ENCODE measurements at places on chromosomes 16 and 17.

DNA sequence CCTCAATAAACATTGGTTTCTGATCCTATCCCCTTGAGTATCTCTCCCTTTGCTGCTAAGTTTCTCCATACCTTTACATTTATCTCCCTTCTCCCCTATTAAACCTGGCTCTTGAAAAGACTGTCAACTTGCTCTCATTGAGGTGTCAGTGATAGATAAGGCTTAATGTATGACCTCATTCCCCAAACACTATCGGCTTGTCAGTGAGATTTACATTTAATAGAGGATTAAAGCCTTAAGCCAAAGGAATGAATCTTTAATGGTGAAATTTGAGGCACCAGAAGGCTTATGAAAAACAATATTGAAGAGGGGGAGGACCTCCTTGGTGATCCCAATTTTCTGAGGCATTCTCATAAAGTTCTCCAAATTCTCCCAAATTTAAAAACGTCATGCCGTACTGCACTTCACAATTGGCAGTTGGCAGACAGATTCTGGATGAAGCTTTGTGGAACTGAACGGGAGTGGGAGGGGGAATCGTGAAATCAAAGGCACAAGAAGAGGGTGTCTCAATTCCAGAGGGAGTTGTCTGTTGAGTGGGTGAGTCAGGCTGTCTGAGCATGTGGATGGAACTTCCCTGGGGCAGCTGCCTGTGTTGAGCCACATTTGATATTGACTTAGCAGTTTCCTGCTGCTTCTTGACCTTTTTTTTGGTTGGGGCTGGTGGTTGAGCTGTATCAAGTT is 478.8 kb downstream of the NPIPA7 start:
- DNase-seq: no peak

DNA sequence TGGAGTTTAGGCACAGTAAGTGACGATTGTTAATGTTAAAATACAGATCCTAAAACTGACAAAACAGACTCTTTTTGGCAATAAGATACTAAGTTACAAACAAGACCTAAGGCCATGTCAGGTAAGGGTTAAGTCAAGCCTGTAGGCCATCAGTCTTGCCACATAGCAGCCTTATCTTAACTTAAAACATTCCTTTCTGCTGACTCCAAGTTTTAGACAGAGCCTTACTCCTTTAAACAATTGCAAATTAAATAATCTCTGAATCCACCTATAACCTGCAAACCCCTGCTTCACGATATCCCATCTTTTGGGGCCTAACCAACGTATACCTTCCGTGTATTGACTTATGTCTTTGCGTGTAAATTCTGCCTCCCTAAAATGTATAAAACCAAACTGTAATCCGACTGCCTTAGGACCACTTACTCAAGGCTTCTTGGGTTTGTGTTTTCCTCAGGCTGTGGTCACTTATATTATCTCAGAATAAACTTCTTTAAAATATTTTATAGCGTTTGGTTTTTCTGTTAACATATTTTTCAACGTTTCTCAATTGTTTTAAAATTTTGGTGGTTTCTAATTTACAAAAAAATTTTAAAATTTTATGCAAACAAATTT is 64.4 kb downstream of the EFCAB5 start:
- DNase-seq: no peak

DNA sequence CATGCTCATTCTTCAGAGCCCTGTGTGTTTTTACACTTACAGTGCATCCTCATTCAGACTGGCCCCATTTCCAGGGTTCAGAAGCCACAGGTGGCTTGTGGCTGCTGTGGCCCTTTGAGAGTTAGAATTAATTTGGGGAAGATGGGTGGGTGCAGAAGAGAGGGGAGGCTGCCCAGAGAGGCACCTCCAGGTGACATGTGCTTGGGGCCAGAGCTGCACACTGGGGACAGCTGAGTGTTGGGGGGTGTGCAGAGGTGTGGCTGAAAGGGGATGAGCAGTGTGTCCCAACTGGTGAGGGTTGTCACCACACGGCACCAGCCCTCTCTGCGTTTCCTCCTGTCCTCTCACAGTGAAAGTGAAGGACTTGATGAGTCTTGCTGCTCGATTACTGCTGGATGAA is 6.9 kb upstream of the EIF1 start:
- DNase-seq: no peak

- no peak for DNase-seq
Observed at GRCh38 chr17:57259817-57260216, 3.5 kb downstream of the MSI2 start.

DNA sequence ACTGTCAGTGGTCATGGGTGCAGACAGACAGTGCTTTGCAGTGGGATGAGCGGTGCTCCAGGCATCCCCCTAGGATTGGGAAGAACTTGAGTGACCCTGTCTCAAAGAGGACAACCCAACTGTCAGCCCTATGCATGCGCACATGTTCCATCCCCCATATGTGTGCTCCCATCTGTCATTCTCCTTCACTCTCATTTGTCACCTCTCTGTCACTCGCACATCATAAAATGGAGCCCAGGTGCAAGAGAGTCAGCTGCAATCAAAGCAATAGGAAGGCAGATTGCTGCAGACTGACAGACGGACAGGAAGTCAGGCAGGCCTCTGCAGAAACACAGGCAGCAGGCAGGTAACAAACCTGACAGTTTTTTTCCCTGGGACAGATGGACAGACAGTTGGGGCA is 101.8 kb upstream of the CCL1 start:
- no peak for DNase-seq

- DNase-seq: no peak
Observed at GRCh38 chr16:17949982-17950250, 386.6 kb downstream of the NPIPA8 start.

DNA sequence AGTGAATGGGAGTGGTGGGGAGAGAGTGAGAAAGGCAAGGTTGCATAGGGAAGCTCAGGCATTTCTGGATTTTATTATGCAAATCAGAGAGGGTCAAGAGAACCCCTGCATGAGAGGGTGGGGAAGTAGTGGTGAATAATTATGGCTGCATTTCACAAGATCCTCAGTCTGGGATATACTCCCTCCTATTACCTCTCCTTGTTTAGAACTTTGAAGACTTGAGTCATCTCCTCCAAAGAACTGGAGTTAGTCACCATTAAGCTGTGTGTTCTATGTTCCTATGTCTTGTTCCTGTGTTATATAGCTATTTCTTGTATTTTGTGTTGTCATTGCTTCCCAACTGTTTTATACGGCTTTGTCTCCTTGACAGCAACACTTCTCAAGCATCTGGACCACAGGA is 18.4 kb downstream of the SOX9 start:
- DNase-seq: no peak
